ENCODE measurements at places on chromosomes 6 and 20. TPM values are rescaled to one million over a fixed set of nuclear protein-coding genes. Genes with fewer than 3 reads are reported as not detected.

DNA sequence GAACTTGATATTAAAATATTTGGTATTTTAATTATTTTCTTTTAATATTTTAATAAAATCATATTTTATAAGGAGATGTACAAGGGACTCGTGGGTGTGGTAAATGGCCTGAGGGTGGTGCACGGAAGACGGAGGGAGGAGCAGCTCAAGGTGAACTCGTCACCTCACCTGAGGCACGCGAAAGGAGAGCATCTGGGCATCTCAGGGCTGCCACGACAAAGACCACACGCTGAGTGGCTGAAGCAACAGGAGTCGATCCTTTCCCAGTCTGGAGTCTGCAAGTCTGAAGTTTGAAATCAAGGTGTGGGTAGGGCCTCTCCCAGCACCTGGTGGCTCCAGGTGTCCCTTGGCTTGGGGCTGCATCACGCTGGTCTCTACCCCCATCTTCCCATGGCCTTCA is 39.7 kb downstream of the APCDD1L start:
- H3K4me3 ChIP-seq = no peak overlapping the region
- no peaks in the 10 kb centered on the region for H3K4me1 ChIP-seq
- no peak for DNase-seq
- H3K27ac ChIP-seq = no peak overlapping the region

DNA sequence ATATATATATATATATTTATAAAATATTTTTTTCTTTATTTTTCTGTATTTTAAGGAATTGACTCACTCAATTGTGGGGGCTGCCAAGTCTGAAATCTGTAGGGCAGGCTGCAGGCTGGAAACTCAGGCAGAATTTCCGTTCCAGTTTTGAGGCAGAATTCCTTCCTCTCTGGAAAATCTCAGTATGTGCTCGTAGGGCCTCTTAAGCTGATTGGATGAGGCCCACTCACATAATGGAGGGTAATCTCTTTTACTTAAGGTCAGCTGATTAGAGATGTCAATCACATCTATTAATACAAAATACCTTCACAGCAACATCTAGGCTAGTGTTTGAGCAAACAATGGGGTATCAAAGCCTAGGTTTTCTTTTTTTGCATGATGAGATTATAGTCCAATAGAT is 244.7 kb upstream of the RNF24 start:
- no peaks in the 10 kb centered on the region for H3K36me3 ChIP-seq
- no peak overlapping the region for H3K27ac ChIP-seq
- H3K27me3 ChIP-seq = no peaks in the 10 kb centered on the region
- no peak for DNase-seq
- no peaks in the 10 kb centered on the region for H3K4me1 ChIP-seq
- H3K4me3 ChIP-seq = no peak overlapping the region

DNA sequence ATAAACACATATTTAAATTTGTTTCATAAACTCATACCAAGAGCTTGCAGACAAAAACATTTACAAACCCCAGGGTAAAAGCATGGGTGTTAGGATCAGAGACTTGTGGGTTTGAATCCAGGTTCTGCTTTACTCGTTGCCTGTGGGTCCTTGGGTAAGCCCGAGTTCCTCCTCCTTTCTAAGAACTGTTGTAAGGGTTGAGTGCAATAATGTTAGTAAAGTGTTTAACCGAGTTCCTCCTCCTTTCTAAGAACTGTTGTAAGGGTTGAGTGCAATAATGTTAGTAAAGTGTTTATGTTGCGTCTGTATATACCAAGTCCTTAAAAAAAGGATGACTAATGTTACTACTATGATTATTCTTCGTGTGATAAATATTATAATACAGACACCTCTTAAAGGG is 18.7 kb downstream of the CCDC170 start:
- no peaks in the 10 kb centered on the region for H3K4me1 ChIP-seq
- no peaks in the 10 kb centered on the region for H3K36me3 ChIP-seq
- no peaks in the 10 kb centered on the region for H3K27me3 ChIP-seq

DNA sequence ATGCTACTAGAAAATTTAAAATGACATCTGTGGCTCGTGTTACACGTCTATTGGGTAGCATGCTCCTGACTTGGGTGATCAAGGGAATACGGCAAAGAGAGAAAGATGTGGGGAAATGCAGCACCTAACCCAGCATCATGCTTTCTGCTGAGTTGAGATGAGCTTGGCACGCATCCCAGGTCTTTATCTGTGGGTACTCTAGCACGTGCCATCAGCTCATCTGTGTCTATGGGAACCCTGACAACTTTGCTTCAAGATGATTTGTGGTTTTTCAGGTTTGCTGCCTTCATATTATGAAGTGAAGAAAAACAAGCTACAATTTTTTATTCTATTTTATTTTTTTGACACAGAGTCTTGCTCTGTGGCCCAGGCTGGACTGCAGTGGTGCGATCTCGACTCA is 21.0 kb downstream of the RNASET2 start:
- H3K27me3 ChIP-seq = no peaks in the 10 kb centered on the region
- peaks cover 13% of the 10 kb centered on the region for H3K36me3 ChIP-seq
- no peak overlapping the region for H3K4me3 ChIP-seq
- no peak for DNase-seq

- H3K27ac ChIP-seq = no peak overlapping the region
- H3K27me3 ChIP-seq = no peaks in the 10 kb centered on the region
- DNase-seq = no peak
- H3K4me1 ChIP-seq = no peaks in the 10 kb centered on the region
- no peaks in the 10 kb centered on the region for H3K36me3 ChIP-seq
Measured at GRCh38 chr20:59268870-59269269, 31.5 kb upstream of the EDN3 start.

GRCh38 chr6:166488701-166489100 is 97.8 kb downstream of the RAMACL start:
- H3K4me3 ChIP-seq = no peak overlapping the region
- no peaks in the 10 kb centered on the region for H3K4me1 ChIP-seq
- no peak for DNase-seq
- no peak overlapping the region for H3K27ac ChIP-seq

DNA sequence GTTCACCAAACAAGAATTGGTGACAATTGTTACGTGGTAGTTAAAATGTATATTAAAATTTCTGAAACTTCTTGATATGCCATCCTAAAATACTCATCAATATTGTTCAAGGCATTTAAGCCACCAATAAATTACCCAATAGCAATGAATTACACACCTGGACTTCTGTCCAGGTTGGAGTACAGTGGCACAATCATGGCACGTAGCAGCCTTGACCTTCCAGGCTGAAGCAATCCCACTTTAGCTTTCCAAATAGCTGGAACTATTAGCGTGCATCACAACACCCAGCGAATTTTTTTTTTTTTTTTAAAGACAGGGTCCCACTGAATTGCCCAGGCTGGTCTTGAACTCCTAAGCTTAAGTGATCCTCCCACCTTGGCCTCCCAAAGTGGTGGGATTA is 17.2 kb downstream of the SRPK1 start:
- no peaks in the 10 kb centered on the region for H3K4me1 ChIP-seq
- peaks cover 1% of the 10 kb centered on the region for H3K36me3 ChIP-seq
- H3K27me3 ChIP-seq = no peaks in the 10 kb centered on the region
- H3K27ac ChIP-seq = no peak overlapping the region

DNA sequence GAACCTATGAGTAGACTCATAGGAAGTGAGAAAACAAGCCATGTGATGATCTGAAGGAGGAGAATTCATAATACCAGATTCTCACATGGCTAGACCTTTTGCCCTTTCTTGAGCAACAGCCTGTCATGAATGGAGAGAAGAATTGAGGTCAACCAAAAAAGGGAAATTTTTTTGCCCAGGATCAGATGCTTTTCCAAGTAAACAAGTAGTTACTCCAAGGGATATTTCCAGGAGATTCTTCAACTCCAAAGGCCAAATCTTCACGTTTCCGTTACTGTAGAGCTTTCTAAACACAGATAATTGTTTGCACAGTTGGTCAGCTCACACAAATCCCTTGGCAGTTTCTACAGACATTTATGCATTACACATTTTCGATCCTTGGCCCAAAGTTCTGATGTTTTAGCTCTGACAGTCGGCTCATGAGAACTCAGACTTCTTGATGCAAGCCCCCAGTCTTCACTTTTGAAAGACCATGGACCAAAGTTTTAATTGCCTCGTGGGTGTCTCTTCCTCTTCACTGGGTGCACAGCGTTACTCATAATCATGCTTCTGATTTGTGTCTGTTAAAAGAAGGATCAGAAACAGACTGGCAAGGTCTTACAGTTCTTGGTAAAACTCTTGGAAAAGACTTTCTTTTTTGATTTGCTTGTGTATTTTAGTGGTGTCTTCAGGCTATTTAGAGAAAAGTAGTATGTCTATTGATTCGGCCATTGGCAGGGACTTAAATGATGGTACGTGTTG is 115.0 kb downstream of the TSHZ2 start:
- peaks cover 3% of the 10 kb centered on the region for H3K4me1 ChIP-seq
- H3K27me3 ChIP-seq = no peaks in the 10 kb centered on the region
- DNase-seq = no peak

DNA sequence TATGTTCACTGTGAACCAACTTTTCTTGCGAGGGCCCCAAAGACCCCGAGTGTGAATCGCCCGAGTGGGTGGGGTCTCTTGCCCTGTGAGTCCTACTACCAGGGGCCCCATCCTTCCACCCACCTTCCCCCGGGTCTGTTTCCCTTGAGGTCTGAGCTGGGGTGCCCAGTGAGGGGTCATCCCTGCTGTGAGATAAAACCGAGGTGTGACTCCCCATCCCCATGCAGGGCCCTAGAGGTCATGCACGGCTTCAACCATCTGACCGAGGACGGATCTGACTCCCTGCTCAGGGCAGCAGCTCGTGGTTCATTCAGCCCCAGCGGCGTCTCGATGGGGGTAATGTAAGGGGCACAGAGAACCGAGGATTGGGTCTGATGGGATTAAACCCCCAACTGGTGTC is 103.1 kb upstream of the SULF2 start:
- no peak overlapping the region for H3K27ac ChIP-seq
- no peaks in the 10 kb centered on the region for H3K36me3 ChIP-seq
- DNase-seq = no peak
- no peak overlapping the region for H3K4me3 ChIP-seq

- peaks cover 22% of the 10 kb centered on the region for H3K4me1 ChIP-seq
- H3K36me3 ChIP-seq = no peaks in the 10 kb centered on the region
- H3K4me3 ChIP-seq = no peak overlapping the region
- DNase-seq = no peak
Measured at GRCh38 chr20:50517817-50518154, 7.6 kb downstream of the PTPN1 start.

DNA sequence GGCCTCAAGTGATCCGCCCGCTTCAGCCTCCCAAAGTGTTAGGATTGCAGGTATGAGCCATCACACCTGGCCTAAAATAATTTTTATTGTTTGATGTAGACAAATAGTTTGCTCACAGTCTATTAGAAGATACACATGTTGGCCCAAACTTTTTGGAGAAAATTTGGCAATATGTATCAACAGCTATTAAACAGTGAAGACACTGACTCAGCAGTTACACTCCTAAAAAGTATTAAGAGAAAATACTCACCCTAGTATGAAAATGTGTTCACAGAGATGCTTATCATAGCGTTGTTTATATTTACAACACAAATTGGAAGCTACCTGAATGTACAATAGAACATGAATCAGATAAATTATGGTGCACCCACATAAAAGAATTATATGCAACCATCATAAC is 173.1 kb downstream of the WDR27 start:
- peaks cover 27% of the 10 kb centered on the region for H3K4me1 ChIP-seq
- no peak overlapping the region for H3K27ac ChIP-seq
- no peaks in the 10 kb centered on the region for H3K27me3 ChIP-seq
- no peak for DNase-seq
- H3K4me3 ChIP-seq = no peak overlapping the region

DNA sequence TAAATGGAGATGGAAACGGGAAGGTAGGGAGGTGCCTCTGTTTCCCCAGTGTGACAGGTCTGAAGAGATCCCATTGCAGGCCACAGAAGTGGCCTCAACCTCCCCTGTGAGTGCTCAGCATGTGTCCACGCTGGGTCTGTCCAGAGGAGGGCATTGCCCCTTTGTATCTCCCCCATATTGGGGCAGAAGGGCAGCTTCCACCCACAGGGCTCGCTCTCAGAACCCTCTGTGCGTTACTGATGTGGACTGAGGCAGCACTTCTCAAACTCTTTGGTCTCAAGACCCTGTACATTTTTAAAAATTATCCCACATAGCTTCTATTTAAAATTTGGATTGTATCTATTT is 22.0 kb downstream of the ARFGEF3 start:
- H3K4me1 ChIP-seq = no peaks in the 10 kb centered on the region
- H3K27me3 ChIP-seq = no peaks in the 10 kb centered on the region
- no peak overlapping the region for H3K27ac ChIP-seq
- H3K4me3 ChIP-seq = no peak overlapping the region
- no peak for DNase-seq
- no peaks in the 10 kb centered on the region for H3K36me3 ChIP-seq

GRCh38 chr6:120077489-120077888 is 727.9 kb upstream of the MAN1A1 start:
- H3K36me3 ChIP-seq = no peaks in the 10 kb centered on the region
- no peak for DNase-seq

DNA sequence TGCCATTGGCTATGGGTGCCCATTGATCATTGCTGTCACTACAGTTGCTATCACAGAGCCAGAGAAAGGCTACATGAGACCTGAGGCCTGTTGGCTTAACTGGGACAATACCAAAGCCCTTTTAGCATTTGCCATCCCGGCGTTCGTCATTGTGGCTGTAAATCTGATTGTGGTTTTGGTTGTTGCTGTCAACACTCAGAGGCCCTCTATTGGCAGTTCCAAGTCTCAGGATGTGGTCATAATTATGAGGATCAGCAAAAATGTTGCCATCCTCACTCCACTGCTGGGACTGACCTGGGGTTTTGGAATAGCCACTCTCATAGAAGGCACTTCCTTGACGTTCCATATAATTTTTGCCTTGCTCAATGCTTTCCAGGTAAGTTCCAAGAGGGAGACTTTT is 16.4 kb downstream of the ADGRF4 start:
- no peak for DNase-seq
- no peaks in the 10 kb centered on the region for H3K27me3 ChIP-seq
- no peak overlapping the region for H3K4me3 ChIP-seq
- no peak overlapping the region for H3K27ac ChIP-seq

GRCh38 chr6:117495869-117496268 is 13.4 kb downstream of the DCBLD1 start:
- H3K36me3 ChIP-seq = no peaks in the 10 kb centered on the region
- H3K27ac ChIP-seq = no peak overlapping the region
- H3K27me3 ChIP-seq = no peaks in the 10 kb centered on the region
- H3K4me1 ChIP-seq = peaks cover 8% of the 10 kb centered on the region
- H3K4me3 ChIP-seq = no peak overlapping the region
- DNase-seq = no peak

GRCh38 chr20:49563015-49563980 is 4.6 kb downstream of the PTGIS start:
- DNase-seq = no peak
- peak overlapping the region; percentile 22 for H3K27ac ChIP-seq
- H3K4me3 ChIP-seq = no peak overlapping the region
- peaks cover 2% of the 10 kb centered on the region for H3K27me3 ChIP-seq
- peaks cover 2% of the 10 kb centered on the region for H3K4me1 ChIP-seq

- H3K27ac ChIP-seq = no peak overlapping the region
- no peaks in the 10 kb centered on the region for H3K36me3 ChIP-seq
- H3K4me3 ChIP-seq = no peak overlapping the region
- no peak for DNase-seq
- H3K27me3 ChIP-seq = no peaks in the 10 kb centered on the region
Measured at GRCh38 chr6:150589852-150590251, 9.8 kb upstream of the PLEKHG1 start.

Gene PBOV1
- not detected for polyA plus RNA-seq

Gene FILIP1
- polyA plus RNA-seq = 1.3 TPM

Gene PNISR
- 62.3 TPM for polyA plus RNA-seq

Gene LIN28B
- not detected for polyA plus RNA-seq

Gene CD40
- 9.4 TPM for polyA plus RNA-seq

Gene APCDD1L
- polyA plus RNA-seq = 0.04 TPM

Gene HLA-DQB2
- polyA plus RNA-seq = 0.32 TPM
